NCI-H2029 treated with DMSO at 0.1 percent for 48 hours (cell line): ENCODE measurements at places on chromosomes 5 and 9.
A peak's percentile ranks its signal among the peaks of the same experiment; 100 is the strongest.

- DNase-seq = no peak
Observed at GRCh38 chr9:78437806-78438205, 140.9 kb downstream of the PSAT1 start.

DNA sequence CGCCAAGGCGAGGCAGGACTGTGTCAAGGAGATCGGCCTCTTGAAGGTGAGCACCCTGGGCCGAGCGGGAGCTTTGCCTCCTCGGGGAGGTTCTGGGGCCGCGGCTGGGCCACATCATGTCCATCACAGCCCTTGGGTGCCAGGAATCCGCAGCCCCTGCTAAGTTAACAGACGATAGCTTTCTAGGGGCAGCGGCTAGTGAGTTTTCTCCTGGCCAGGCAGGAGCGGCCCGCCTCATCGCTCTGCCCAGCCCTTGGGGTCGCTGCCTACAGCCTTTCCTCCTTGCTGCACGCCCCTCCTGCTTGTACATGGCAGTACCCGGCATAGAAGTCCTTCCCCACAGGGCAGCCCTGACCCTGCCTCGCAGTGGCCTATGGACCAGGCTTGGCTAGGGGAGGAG, 56.2 kb downstream of the NEK6 start:
- DNase-seq = no peak

DNA sequence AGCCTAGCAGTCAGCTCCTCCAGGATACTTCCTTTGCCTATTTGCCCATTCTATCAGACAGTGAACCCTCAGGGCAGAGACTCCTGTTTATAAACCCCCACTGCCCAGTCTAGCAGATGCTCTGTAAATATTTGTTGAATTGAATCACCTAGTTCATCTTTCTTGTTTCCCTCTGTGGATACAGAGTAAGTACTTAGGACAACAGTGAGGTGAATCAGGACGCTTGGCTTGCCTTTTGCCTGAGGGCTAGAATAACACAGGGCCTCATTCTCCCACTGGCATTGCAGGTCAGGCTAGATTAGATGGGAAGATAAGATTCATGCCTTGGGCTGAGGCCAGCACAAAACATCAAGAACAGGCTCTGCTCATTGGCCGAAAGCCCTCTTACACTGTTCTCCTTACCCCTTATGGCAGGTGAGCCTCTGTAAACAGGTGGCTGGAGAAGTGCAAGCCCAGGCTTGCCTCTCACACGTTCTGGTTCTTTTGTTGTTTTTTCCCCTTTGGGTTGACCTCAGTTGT, 22.2 kb downstream of the TNFSF8 start:
- DNase-seq = peak; percentile 99

DNA sequence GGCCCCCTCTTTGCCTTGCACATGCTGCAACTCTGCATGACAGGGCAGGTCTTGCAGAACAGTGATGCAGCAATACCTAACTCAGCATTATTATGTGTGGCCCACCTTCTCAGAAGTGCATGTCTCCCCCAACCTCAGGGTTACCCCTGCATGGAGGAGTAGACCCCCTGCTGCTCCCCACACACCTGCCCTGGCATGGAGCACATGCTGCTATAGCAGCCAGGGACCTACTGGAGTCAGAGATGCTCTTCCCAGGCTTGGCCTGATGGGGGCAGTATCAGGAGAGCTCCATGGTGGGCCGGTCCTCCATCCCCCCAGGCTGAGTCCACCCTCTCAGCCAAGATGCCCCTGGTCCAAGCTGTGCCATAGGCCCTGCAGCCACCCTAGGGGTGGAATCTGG, 13.2 kb upstream of the BOD1 start:
- no peak for DNase-seq

DNA sequence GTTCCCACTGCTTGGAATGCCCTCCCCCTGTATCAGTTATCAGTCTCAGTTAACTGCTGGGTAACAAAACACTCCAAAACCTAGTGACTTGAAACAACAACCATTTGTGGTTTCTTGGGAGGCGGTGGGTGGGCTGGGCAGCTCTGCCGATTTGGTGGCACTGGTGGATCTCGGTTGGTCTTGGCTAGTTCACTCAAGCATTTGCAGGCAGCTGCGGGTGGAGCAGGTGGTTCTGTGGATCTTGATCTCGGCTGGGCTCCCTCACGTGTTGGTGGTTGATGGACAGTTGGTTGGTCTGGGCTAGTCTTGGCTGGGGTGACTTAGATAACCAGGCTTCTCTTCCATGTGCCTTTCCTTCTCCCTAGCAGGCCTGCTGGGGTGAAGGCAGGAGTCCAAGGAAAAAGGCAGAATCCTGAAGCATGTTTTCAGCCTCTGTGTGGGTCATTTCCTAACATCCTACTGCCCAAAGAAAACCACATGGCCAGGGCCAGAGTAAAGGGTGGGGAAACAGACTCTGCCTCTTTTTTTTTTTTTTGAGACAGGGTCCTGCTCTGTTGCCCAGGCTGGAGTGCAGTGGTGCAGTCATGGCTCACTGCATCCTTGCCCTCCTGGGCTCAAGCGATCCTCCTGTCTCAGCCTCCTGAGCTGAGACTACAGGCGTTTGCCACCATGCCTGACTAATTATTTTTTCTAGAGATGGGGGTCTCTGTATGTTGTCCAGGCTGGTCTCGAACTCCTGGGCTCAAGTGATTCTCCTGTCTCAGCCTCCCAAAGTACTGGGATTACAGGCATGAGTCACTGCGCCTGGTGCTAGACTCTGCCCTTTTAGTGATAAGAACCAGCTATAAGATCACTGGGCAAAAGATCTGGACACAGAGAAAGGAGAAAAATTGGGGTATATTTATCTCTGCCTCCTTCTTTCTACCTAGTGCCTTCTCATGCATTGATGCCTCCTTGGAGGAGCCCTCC, 183.7 kb downstream of the RGS3 start:
- DNase-seq = peak; percentile 36

GRCh38 chr5:33475706-33476105, 34.9 kb downstream of the TARS1 start:
- DNase-seq = no peak

- DNase-seq = no peak
Observed at GRCh38 chr9:114696814-114697544, 15.0 kb upstream of the TEX48 start.

GRCh38 chr5:179475208-179475751, 75.1 kb upstream of the RUFY1 start:
- DNase-seq = no peak
